ENCODE measurements at places on chromosomes 1 and 21.
A peak's percentile ranks its signal among the peaks of the same experiment; 100 is the strongest.

DNA sequence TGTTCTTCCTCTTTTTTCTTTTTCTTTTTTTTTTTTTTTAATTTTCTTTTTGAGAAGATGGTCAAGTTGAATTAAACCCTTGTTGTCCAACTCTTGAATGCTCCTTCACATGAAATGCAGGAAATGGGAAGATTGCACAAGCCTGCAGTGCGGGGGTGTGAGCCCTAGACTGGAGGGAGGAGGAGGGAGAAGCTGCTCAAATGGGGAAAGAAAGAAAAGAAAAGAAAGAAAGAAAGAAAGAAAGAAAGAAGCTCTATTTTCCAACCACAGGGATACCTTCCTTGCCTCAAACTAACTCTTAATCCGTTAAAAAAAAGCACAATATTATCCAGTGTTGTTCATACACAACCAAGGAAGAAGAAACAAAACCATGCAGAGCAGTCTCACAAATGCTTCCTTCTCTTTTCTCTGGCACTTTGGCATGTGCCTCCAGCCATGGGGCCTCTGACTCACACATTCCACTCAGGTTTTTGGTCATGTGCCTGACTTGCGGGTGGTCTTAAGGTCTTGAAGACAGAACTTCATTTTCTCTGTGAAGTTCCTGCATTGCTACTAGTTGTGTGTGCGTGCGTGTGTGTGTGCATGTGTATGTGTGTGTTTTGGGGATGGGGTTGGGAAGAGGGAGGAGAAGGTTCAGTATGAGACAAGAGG lies 276.1 kb downstream of the RPS6KC1 start:
- no peak for DNase-seq

- DNase-seq: peak; percentile 14
Measured at GRCh38 chr1:25572708-25573590, 29.5 kb downstream of the LDLRAP1 start.

GRCh38 chr1:7373876-7374562 lies 397.1 kb upstream of the VAMP3 start:
- DNase-seq: no peak

- no peak for DNase-seq
Measured at GRCh38 chr1:104468282-104468681, 718.6 kb downstream of the AMY1C start.

- DNase-seq: no peak
Measured at GRCh38 chr21:29719521-29719920, 220.3 kb downstream of the GRIK1 start.
